ENCODE measurements at places on chromosomes 6 and 20.
A peak's percentile ranks its signal among the peaks of the same experiment; 100 is the strongest.

DNA sequence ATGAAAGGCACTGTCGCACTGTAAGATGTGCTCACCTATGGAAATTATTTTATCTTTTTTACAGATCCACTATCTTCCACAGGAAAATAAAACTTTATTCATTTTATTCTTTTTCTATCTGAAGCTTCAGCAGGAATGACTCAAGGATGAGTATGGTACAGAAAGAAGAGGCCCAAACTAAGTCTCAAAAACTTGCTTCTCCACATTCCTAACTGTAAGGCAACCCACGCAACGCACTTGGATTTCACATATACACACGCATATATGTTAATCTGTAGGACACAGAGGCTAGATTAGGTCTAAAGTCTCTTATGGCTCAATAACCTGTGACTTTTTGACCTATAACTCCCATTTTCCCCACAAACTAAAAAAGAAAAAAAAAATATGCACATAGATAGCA, 81.9 kb downstream of the RALGAPA2 start:
- no peak for DNase-seq

GRCh38 chr20:8305449-8305978, 173.4 kb downstream of the PLCB1 start:
- peak; percentile 62 for DNase-seq

DNA sequence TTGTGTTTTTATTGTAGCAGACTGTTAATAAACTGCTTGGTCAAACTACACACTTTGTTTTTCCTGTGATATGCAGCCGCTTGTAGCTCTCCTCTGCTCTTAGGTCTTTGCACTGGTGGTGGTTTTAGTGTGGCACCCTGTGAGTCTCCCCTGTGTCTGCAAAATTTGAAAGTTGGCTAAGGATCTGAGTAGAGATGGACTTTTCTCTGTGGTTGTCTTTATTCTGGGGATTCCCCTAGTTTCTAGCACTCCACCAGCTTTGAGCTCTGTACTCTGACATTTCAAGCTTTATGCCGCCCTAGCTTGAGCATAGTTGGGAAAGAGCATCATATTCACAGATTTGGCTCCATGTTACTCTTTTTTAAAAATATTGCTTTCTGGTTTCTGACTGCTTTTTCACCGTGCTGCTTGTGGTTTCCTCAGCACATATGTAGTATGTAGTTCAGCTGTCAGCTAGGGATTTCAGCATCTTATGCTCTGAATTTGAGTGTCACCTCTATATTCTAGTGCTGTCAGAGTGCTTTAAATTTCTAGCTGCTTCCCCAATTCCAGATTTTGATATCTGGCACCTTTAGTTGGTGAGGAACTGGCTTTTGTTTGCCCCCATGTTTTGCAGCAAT, 25.4 kb downstream of the CDYL start:
- peak; percentile 22 for DNase-seq

- DNase-seq: no peak
Observed at GRCh38 chr6:7529141-7529540, 12.3 kb upstream of the DSP start.

- peak; percentile 97 for DNase-seq
Observed at GRCh38 chr20:543369-544152, at the start of gene CSNK2A1. TSS of gene CSNK2A1 (minus strand) at chr20:543790. CDS start at chr20:508551, 35,239 bp downstream.

DNA sequence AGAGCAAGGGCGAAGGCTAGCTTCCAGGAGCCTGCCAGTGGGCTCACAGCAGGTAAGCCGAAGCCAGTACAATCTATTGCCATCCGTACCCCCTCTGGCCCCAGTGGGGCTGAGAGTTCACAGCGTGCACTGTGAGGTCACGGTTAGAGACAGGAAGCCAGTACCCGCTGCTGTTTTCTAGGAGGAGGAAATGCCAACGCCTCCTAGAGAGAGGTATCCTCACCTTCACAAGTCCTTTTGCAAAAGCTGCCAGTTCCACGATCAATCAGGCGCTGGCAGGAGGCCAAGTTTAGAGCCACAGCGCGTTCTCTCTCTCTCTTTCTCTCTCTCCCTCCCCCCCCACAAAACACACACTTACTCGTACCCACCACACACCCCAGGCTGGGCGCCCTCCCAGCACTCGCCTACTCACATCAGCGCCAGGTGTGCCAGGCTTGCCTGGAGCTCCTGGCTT, 22.5 kb downstream of the COL9A1 start:
- no peak for DNase-seq

DNA sequence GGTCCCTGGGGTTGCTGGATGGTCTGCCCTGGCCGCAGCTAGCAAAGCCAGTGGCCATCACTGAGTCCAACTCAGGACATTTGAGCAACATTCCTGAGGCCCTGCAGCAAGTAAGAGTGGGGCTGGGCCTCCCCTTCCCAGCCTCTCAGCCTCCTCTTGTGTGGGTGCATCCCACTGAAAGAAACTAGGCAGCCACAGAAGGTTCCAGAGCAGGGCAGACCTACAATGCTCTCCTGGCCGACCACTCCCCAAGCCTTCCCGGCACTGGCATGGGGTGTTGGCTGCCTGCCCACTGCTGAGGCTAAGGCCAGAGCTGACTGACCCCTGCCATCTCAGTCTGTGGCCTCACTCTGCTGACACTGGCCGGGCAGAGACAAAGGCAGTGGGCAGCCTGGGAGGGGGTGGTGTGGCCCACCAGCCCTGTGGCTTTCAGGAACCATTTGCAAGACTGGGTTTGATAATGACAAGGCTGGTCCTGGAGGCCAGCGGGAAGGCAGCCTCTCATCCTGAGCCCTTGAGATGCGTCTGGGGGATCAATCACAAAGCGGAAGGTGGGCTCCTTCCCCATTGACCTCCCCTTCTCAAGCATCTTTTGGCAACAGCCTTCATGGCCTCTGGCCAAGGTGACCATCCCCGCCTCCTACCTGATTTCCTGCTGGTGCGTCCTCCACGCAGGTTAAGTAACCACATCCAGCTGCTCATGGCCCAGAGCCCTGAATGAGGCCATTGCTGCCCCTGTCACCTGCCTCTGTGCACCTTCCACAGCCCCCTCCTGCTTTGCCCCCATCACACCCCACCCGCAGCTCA, 9.6 kb downstream of the DLGAP4 start:
- DNase-seq: no peak

DNA sequence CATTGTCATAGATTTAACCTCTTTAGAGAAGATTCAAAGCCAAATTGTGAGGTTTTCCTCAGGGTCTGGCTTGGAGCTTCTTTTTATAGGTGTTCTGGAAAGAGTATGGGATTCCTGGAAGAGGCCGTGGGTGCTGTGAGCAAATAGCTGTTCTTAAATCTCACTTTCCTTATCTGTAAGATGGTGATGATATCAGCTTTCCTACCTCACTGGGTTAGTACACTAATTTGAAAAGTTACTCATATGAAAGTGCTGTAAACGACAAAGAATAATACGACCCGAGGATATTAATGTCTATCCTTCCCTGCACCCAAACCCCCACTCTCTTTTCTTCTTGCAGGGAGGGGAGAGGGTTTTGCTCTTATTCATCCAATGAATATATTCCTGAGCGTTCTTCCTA, 116.9 kb upstream of the ENPP5 start:
- DNase-seq: no peak

GRCh38 chr6:44072452-44072958, 54.7 kb downstream of the MRPL14 start:
- no peak for DNase-seq

DNA sequence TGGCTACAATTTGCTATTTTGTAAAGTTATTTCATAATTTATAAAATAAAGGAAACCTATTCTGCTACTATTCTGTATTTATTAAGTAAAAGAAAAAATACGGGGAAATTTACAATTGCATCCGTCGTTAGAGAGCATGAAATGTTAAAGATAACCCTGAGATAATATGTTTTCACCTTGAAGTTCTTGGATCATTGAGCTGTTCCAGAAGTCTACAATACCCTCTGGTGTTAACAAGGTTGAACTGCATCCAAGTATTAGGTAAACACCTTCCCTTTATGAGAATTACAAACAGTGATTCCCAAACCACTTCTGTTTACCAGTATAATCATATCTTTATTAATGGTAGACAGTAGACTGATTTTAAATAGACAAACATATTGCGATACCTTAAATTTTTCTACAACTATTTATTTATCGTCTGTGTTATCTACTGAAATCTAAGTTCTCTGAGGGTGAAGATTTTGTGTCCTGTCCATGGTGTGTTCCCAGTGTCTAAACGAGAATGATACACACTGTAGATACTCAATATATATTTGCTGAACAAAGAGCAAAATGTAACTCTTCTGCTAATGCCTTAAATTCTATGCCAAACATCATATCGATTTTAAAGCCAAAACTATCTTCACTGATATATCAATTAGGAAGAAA, 28.2 kb downstream of the TBC1D32 start:
- peak; percentile 36 for DNase-seq

DNA sequence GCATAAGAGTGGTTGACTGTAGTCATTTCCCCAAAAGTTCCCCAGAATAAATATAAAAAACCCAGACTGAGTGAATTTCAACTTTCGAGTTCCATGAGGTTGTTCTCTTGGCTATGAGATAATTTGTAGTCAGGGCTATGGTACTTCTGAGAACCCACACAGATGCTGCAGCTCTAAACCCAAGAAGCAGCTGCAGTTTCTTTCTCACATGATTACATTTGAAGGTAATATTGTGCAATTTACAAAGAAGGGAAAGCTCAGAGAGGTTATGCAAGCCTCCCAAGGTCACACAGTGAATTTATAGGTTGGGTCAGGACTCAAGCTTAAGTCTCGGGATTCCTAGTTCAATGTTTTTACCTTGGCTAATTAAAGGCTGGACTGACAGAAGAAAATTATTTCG, 29.7 kb upstream of the CD93 start:
- peak; percentile 80 for DNase-seq

DNA sequence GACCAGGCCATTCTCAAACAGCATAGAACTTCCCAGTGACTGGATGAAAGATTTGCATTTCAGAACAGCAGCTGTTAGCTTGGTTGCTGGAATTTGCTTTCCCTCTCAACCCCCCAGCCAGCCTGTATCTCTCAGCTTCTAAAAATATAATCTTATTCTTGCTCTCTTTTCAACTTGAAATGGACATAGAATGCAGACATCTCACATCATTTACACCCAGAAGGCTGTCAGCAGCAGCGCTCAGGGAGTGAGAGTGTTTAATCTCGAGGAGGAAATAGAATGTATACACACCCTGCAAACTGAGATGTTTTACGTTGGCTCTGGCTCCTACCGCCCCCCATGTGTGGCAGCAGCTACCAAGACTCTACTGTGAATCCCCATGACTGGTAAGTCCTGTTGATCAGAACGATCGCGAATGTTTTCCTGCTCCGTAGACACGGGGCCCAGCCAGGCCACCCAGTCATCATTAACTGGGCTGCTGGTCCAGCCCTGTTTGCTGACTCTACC, 163.4 kb upstream of the SLC24A3 start:
- no peak for DNase-seq

DNA sequence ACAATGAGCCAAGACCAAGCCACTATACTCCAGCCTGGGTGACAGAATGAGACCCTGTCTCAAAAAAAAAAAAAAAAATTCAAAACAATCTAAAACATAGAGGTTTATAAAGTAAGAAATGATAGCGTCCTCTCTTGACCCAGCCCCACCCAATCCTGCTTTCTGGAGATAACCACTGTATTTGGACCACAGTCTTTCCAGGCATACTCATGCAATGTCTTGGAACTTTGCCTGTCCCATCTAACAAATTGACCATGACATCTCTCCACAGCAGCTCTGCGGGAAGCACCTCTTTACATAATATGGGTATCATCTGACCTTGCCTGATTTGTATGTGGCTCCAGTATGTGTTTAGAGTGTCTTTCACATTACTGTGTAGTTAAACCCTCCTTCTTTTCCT, 9.1 kb upstream of the SHLD1 start:
- DNase-seq: no peak

GRCh38 chr6:160069459-160069858, 52.2 kb upstream of the SLC22A1 start:
- DNase-seq: no peak

GRCh38 chr6:12606616-12607015, 110.0 kb upstream of the PHACTR1 start:
- no peak for DNase-seq

GRCh38 chr6:67160820-67161219, 1453.8 kb upstream of the EYS start:
- no peak for DNase-seq

- no peak for DNase-seq
Observed at GRCh38 chr6:105838171-105838570, 248.0 kb upstream of the PRDM1 start.

DNA sequence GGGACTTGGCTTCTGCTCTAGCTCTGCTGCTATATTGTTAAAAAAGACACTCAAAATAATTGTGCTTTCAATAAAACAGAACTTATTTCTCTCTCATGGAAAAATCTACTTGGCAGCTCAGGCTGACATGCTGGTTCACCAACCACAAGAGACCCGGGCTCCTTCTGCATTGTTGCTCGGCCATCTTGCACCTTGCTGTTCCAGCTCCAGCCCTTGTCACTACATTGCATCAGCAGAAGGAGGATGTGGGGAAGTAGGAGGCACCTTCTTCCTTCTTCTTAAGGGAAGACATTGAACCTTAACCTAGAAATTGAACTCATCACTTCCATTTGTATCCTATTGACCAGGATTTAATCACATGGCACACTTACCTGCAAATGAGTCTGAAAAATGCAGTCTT, 6.6 kb upstream of the C20orf202 start:
- DNase-seq: peak; percentile 47

- no peak for DNase-seq
Observed at GRCh38 chr6:31579546-31580437, 2.4 kb downstream of the LTB start.

DNA sequence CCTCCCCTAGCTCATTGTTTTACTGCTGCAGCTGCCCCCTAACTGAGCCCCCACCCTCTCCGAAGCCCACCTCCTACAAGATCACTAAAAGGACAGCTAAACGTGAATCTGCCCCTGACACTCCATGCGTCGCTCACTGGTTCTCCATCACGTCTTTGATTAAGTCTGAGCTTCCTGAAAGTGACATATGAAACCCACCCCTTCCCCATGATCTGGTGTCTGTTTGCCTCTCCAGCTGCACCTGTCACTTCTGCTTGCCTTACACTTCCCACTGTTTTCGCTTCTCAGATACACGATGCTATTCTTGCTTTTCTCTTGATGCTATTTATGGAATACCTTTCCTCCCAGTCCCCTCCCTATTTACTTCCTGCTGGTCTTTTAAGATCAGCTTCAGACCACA, 8.0 kb upstream of the PERP start:
- no peak for DNase-seq

- no peak for DNase-seq
Observed at GRCh38 chr6:37696220-37696840, 1.4 kb downstream of the MDGA1 start.

- DNase-seq: no peak
Observed at GRCh38 chr6:138240476-138241245, 22.4 kb upstream of the PBOV1 start.

GRCh38 chr6:18920701-18921100, 533.6 kb downstream of the RNF144B start:
- DNase-seq: no peak

- DNase-seq: no peak
Observed at GRCh38 chr6:151661928-151662327, 145.6 kb upstream of the ESR1 start.

Data from inflammatory macrophage (primary cell).